NCI-H524 (cell line): ENCODE measurements at places on chromosomes 6 and 20.
A peak's percentile ranks its signal among the peaks of the same experiment; 100 is the strongest.

DNA sequence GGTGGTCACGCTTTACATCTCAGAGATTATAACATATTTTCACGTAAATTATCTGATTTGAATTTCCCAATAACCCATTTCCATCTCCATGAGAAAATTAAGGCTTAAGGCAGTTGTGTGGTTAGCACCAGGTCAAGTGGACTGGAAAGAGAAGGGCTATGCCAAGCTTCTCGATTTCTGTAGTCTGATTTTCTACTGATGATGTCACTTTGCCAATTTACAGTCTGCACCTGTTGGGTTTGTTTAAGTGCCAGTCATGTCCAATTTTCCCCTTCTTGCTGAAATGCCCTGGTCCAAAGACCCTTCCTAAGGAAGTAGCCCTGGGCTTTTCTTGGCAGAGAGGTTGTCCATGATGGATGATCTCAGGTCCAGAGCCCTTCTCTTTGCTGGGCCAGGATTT lies 562.3 kb upstream of the BTBD3 start:
- DNase-seq: no peak

DNA sequence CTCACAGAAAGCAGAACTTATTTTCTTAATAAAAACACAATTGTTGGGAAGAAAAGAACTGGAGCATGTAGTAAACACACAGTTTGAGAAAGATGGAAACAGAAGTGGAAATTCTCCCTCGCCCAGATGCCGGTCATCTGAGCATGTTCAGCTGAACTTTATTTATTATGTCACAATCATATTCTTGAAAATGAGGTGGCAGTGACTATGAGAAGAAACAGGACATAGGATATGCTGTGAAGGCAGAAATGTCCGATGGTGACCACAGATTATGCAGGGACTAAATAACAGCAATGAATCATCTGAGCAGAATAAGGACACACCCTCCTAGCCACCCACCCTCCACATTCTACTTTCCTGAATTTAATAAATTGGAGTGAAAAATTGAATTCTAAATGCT lies 425.3 kb upstream of the NOX3 start:
- no peak for DNase-seq

- no peak for DNase-seq
Observed at GRCh38 chr20:39886650-39887190, 802.3 kb downstream of the MAFB start.

GRCh38 chr6:121756666-121757065 lies 321.2 kb downstream of the GJA1 start:
- no peak for DNase-seq

DNA sequence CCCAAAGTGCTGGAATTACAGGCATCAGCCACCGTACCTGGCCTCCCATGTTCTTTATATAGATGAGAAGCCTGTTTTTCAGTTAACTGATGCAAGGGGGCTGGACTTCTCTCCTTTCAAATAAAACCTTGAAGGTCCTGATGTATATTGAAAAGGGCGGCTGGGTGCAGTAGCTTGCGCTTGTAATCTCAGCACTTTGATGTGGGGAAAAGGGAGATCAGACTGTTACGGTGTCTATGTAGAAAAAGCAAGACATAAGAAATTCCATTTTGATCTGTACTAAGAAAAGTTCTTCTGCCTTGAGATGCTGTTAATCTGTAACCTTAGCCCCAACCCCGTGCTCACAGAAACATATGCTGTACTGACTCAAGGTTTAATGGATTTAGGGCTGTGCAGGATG lies 16.1 kb upstream of the SAMHD1 start:
- DNase-seq: peak; percentile 68

DNA sequence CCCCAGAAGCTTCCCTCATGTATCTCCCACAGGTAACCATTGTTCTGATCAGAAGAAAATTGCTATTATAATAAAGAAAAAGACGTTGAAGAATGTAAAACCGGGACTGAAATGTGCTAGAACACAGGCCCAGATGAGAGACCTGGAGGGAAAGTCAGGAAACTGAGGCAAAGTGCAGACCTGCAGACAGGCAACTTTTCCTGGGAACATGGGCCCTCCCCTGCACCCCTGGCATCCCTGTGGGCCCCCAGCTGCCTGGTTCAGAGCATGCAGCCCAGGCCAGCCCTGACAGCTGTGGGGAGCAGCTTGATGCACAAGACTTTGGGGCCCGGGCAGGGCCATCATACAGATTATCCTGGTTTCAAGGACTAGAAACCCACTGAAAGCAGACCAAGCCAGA lies 212.2 kb downstream of the CDC5L start:
- DNase-seq: no peak

GRCh38 chr6:3627956-3628835 lies 123.3 kb downstream of the PXDC1 start:
- DNase-seq: no peak
